Left ventricle myocardium inferior (tissue), 1 donor: ENCODE measurements at places on chromosomes 5 and 9.

DNA sequence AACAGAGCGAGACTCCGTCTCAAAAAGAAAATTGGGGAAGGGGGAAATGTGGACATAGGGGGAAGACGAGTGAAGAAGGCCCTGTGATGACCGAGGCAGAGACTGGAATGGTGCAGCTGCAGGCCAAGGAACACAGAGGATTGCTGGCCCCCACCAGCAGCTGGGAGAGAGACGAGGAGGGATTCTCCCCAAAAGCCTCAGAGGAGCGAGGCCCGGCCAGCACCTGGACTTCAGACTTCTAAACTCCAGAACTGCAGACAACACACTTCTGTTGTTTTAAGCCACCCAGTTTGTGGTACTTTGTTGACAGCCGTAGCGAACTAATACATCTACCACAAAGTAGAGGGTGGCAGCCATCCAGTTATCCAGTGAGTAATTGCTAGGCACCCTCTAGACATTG, 124.6 kb downstream of the ATPSCKMT start:
- no peak for DNase-seq

- no peak for DNase-seq
Observed at GRCh38 chr9:123361731-123362510, 5.9 kb downstream of the CRB2 start.

DNA sequence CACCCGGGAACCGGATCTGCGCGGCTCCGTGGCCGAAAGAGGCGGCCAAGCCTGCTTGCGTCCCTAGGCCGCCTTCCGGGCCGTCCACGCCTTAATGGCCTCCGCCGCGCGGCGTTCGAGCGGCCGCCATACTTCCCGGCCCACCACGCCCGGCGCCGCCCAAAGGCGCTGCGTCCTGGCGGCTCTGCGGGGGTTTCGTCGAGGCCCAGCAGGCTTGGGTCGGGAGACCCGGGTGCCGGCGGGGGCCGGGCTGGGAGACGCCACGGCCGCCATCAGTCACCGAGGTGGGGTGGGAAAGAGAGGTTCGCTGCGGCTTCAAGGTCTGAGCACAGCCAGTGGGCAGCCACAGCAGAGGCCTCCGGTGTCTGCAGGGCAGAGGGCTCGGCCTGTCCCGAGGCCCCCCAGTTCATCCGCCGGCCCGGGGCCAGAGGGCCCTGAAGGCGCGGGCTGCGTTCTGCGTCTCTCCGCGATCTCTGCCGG, 545.8 kb upstream of the CDH10 start:
- no peak for DNase-seq

GRCh38 chr5:78540335-78541085, 108.1 kb downstream of the LHFPL2 start:
- no peak for DNase-seq

GRCh38 chr9:97830884-97831829, 21.9 kb upstream of the FOXE1 start:
- no peak for DNase-seq
